ENCODE measurements at places on chromosomes 2 and 18. TPM values are rescaled to one million over a fixed set of nuclear protein-coding genes. Genes with fewer than 3 reads are reported as not detected.

- peak; percentile 71 for DNase-seq
Measured at GRCh38 chr2:173355132-173355865, 627 bp downstream of the CDCA7 start.

DNA sequence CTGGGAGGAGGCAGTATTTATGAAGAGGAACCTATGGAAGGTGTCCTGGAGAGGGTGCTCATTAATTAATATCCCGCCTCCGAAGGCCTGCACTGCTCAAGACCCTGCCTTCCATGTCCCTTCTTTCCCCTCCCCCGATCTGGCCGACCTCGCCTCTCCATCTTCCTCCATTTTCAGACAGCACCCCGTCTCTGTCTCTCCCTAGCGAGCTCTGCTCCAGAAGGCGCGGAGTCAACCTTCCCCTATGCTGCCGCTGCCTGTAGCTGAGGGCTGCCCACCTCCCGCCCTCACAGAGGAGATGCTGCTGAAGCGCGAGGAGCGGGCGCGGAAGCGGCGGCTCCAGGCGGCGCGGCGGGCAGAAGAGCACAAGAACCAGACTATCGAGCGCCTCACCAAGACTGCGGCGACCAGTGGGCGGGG lies 1.1 kb upstream of the WBP1 start:
- DNase-seq: no peak

GRCh38 chr2:196213252-196213980 lies 42.0 kb upstream of the STK17B start:
- no peak for DNase-seq

- DNase-seq: no peak
Measured at GRCh38 chr2:54672590-54673456, 50.6 kb upstream of the EML6 start.

- DNase-seq: no peak
Measured at GRCh38 chr18:79596446-79597175, 83.0 kb upstream of the CTDP1 start.

GRCh38 chr2:68316111-68316510 lies 3.6 kb downstream of the CNRIP1 start:
- DNase-seq: peak; percentile 10

DNA sequence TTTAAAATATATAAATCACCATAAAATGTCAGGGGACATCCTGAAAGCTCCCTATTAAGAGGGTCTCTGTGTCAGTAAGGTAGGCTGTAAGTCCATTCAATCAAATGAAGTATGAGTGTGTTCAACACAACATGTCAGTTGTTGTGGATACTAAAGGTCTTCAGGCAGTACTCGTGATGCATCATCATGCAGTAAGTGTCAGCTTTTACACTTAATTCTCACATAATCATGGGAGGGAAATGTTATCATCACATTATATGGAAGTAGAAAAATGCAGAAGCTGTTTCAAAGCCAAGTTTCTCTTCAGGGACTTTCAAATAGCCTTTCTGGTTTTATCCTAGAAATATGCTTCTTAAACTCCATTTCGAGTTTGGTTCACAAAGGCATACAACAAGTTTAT lies 477.1 kb upstream of the ID2 start:
- DNase-seq: no peak

DNA sequence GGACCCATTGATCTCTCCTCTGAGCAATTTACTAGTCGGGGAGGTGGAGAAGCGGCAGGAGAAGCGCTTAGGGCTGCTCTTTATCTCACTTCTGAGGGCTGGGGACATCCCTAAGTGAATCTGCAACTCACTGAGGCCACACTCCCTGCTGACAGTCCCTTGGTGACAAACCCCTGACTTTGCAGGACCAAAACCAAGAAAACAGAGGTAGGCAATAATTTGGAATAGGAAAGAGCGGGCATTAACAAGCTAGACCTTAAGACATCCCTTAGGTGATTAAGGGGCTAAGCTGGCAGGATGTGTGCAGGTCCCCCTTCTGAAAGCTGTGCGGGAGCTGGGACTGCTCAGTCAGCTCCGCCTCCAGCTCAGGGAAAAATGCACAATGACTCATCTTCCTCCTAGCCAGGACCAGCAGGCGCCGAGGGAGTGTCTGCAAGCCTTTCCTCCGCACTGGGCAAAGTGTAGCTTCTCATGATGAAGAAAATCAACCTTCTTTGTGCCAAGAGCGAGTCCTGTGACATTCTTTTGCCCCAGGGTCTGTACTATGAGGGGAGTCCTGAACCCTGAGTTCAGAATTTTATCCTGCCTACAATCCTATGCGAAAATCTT lies 63.3 kb downstream of the BOD1L2 start:
- peak; percentile 30 for DNase-seq

DNA sequence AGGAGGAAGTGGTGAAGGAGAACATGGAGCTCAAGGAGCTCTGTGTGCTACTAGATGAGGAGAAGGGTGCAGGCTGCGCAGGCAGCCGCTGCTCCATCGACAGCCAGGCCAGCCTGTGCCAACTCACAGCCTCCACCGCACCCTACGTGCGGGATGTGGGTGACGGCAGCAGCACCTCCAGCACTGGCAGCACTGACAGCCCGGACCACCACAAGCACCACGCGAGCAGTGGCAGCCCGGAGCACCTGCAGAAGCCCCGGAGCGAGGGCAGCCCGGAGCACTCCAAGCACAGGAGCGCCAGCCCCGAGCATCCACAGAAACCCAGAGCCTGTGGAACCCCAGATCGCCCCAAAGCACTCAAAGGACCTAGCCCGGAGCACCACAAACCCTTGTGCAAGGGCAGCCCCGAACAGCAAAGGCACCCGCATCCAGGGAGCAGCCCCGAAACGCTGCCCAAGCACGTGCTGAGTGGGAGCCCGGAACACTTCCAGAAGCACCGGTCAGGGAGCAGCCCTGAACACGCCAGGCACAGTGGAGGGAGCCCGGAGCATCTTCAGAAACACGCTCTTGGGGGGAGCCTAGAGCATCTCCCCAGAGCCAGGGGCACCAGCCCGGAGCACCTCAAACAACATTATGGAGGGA lies 9.0 kb downstream of the CCDC85A start:
- no peak for DNase-seq

- DNase-seq: no peak
Measured at GRCh38 chr2:10579441-10579840, 110.3 kb downstream of the NOL10 start.

DNA sequence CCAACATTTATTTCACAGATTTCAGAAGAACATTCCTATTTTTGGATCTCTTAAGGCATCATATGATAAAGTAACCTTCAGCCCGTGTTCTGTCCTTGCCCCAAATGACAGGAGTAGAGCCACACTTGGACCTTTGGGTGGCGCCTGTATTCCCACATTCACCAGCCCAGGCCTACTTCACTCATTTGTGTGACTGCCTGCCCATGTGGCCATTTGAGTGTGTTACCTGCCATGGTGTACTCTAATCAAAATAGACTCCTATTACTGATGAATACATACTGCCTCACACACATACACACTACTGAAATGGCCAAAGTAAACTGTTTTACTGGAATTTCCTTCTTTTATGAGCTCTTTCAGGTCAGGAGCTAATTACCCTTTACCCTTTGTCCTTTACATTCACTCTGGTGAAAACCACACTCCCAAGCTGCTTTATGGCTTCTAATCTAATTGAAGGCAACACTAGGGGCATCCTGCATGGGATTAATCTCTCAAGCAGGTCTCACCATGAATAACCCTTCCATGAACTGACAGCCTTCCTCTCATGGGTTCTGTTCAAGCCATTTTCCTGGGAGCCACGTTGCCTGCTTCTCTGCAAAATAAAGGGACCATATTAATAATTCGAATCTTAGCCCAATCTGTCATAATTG lies 271.0 kb upstream of the GALNT5 start:
- no peak for DNase-seq

DNA sequence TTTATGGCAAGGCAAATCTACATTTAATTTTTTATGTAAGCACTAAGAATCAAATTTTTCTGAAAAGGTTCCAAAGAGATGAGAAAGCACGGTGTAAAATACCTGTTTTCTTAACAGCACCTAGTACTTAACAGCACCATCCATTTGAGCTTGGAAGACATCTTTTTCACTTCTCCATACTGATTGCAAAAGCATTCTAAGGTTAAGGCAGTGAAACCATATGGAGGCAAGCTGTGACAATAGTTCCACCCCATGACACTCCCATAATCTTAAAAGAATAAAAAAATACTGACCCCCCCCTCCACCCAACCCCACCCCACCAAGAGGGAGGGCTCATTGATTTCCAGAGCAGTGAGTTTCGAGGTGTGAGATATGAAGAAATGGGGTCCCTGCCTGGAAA lies 60.6 kb downstream of the ZCCHC2 start:
- DNase-seq: no peak

DNA sequence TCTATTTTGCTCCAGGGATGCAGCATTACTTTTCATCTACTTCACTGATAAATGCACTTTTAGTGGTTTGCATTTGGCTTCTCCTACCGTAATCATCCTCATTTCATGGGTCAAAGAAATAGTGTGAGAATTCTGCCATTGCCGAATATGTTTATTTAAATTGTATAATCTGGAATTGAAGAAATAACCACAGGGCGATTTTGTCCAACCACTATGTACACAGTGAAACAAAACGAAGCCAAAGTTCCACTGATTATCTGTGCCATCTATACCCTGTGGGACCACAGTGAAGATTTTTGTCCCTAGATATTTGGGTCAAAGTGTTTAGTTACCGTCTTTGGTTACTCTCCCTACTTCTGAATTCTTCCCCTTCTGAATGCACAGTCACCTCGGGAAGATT lies 888.6 kb upstream of the NRXN1 start:
- DNase-seq: no peak

IGFBP5 gene
- 132 TPM for total RNA-seq

Measured in cardiac muscle cell (in vitro differentiated cells and primary cell).